ENCODE measurements at places on chromosomes 5 and 9. TPM values are rescaled to one million over a fixed set of nuclear protein-coding genes. Genes with fewer than 3 reads are reported as not detected.

Gene GNAQ
- total RNA-seq = 73.3 TPM

Gene SLU7
- total RNA-seq = 71.6 TPM

Gene PGM5
- 3.0 TPM for total RNA-seq

Gene IGFBPL1
- total RNA-seq = not detected

Gene OMD
- total RNA-seq = not detected

Gene THG1L
- total RNA-seq = 15.8 TPM

Gene WNT8A
- total RNA-seq = not detected

Gene STK32A
- total RNA-seq = 3.0 TPM

Gene ZNF484
- 19.6 TPM for total RNA-seq

Gene SPINK4
- total RNA-seq = not detected

Gene DIPK1B
- total RNA-seq = 0.30 TPM

Gene TMEM245
- 60.0 TPM for total RNA-seq

Gene AHRR
- 10.7 TPM for total RNA-seq

Gene CCL27
- 0.59 TPM for total RNA-seq

Gene IFNE
- 61.8 TPM for total RNA-seq

Gene SOWAHA
- not detected for total RNA-seq

Data from smooth muscle cell of the umbilical artery (primary cell).